ENCODE measurements at places on chromosomes 2 and 18. TPM values are rescaled to one million over a fixed set of nuclear protein-coding genes. Genes with fewer than 3 reads are reported as not detected.

The SANBR gene
- 0.25 TPM for polyA plus RNA-seq

The BMP10 gene
- not detected for polyA plus RNA-seq

The RAB27B gene
- polyA plus RNA-seq, result 0.57 TPM

The CNRIP1 gene
- not detected for polyA plus RNA-seq

DNA sequence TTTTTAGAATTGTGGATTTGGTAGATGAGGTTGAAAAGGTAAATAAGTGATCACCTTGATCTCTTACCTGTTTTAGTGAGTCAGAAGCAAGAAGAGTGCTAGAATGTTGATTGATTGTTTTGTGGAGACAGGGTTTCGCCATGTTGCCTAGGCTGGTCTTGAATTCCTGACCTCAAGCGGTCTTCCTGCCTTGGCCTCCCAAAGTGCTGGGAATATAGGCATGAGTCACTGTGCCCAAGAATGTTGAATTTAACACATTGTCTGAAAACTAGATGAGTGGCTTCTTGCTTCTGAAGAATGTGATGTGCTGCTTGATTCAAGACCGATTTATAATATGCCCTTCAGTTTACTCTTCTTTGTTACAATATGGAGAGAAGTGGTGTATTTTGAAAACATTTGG, 121.3 kb downstream of the FMNL2 start:
- no peak for DNase-seq

DNA sequence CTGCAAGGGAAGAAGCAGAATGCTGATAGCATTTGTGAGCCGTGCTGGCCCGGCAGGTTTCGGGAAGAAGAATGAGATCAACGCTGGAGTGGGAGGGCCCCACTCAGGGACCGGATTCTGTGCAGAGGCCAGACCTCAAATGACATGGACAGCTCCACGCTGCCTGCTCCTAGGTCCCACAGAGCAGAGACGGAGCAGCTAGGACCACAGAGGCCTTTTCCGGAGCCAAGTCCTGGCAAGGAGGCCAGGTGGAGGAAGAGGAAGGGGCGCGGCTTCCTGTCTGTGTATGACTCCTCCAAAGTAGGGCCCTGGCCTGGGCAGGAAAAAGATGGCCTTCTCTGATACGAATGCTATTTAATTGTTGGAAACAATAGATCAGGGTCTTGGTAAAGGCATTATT, 139.9 kb downstream of the LRRC30 start:
- no peak for DNase-seq

DNA sequence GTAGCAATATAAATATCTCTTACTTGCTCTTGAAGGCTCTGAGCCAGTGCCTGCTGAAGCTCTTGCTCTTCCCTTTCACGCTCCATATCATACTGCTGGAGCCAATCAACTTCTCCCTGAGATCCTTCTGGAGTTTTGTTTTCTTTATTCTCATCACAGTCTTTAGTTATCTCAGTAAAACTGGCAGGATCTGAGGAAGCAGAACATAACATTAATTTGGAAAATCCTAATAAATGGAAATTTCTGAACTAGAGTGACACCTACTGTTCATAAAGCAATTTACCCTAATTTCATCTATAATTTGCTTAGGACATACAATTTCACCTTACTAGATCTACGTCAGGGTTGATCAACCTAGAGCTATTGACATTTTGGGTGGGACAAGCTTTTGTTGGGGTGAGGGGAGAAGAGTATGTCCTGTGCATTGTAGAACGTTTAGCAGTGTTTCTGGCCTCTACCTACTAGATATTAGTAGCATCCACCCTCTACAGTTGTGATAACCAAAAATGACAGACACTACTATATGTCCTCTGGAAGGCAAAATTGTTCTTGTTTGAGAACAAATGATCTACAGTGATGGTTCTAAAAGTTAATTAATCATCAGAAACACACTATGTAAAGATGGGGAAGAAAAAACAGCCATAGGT, 47.2 kb downstream of the VIL1 start:
- DNase-seq, result no peak

- DNase-seq, result no peak
Measured at GRCh38 chr18:43310239-43310638, 32.9 kb upstream of the SYT4 start.

- no peak for DNase-seq
Measured at GRCh38 chr2:176508984-176509740, 239.9 kb downstream of the MTX2 start.

DNA sequence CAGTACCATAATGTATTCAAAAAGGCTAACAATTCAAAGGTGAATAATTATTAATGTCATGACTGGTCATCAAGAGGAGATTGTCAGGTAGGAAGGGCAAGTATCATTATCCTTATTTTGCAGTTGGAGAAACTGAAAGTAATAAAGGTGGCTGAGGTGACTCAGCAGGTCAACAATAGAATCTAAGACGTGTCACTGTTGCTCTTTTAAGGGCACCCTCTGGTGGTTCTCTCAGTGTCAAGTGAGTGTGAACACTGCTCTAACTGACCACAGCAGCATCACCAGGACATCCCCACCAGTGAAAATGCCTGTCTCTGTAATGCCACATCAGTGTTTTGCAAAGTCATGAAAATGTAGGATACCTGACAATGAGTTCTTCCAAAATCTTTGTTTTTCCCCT, 69.7 kb downstream of the DCC start:
- no peak for DNase-seq

- DNase-seq, result no peak
Measured at GRCh38 chr2:224060783-224061482, 21.8 kb upstream of the SERPINE2 start.

DNA sequence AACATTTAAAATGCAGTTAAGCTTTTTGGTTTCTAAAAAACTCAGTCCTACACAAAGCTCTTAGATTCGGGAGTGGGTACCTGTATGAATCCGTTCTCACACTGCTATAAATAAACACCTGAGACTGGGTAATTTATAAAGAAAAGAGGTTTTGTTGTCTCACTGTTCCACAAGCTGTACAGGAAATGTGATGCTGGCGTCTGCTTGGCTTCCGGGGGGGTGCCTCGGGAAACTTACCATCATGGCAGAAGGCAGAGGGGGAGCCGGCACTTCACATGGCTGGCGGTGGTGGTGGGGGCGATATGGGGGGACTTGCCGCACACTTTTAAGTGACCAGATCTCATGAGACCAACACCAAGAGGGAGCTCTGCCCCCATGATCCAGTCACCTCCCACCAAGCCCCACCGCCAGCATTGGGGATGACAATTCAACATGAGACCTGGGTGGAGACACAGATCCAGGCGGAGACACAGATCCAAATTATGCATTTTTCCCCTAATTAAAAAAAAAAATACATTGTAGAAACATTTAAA, 222.5 kb downstream of the GBX2 start:
- no peak for DNase-seq

Measured in naive thymus-derived CD8-positive, alpha-beta T cell (primary cell).